DMS153 (cell line): ENCODE measurements at places on chromosomes 4 and X.

GRCh38 chr4:54719378-54719777 lies 61.6 kb downstream of the KIT start:
- DNase-seq, result no peak

DNA sequence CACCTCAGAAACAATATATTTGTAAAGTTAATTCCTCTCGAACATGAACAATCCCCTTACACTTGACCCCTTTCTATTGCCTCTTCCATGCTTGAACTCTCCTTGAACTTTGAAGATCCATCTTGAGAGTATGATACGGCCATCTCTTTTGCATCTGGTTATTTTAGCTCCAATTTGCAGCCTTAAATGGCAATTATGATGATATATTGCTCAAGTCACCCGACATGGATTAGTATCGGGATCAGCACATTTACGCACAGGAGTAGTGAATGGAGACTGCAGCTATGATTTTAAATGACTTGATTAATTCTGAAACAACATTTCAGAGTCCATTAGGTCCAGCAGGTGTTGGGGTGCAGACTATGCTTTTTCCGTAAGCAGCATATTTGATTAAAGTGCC lies 143.8 kb upstream of the PAQR3 start:
- no peak for DNase-seq

DNA sequence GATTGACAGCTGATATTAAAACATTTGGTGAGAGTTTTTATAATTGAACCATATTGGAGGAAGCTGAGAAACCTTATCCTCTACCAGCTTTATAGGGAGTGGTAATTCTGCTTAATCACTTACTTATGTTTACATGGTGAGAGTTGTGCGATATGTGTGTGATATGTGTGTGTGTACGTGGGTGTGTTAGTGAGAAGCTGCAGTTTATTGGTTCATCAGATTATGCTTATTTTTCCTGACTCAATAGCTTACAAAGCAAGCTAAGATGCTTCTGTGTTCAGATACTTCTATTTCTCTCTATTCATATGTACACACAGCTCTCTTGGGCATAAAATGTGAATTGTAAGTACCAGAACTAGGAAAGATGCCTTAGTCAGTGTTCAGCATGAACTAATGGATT lies 343.7 kb downstream of the GRIA2 start:
- DNase-seq, result no peak

DNA sequence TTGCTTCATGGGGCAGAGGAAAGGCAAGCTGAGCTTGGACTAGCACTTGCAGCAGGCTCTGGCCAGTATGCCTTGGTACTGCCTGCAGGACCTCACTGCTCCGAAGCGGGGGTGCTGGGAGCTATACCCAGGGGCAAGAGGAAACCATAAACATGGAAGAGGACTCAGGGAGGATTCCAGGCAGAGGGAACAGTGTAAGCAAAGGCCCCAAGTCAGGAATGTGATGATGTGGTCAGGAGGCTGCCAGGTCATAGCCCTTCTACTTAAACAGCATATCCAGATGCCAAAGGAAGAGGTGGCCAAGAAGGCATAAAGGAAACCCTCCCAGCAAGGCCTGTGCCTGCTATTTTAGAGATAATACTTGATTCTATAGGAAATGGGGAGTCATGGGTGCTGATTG lies 31.1 kb downstream of the RAB40AL start:
- DNase-seq, result no peak

- no peak for DNase-seq
Measured at GRCh38 chr4:139725236-139725635, 59.6 kb downstream of the MGST2 start.

GRCh38 chr4:141669501-141669900 lies 33.1 kb downstream of the IL15 start:
- DNase-seq, result no peak

- DNase-seq, result peak; percentile 48
Measured at GRCh38 chrX:120140293-120140981, 18.0 kb upstream of the RHOXF2 start.

GRCh38 chrX:153703036-153703370 lies 15.3 kb downstream of the SLC6A8 start:
- no peak for DNase-seq

DNA sequence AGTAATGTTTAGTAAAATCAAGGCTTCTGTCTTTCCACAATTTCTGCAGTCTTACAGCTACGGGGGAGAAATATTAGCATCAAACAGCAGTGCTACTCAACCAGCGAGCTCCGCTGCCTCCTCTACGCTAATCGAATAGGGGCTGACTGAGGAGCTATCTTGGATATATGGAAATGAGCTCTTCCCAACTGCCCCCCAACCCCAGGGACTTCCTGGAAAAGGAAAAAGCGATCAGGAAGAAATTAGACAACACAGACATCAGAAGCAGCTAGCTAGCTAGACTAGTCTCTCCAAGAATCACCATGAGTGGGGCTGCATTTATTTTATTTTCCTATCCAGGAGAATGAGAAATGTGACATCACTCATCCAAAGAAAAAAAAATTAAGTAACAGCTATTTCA lies 7.6 kb downstream of the NKX6-1 start:
- DNase-seq, result no peak

GRCh38 chr4:13980317-13981310 lies 353.1 kb upstream of the BOD1L1 start:
- no peak for DNase-seq

- DNase-seq, result no peak
Measured at GRCh38 chrX:120561634-120562568, 1.1 kb upstream of the CUL4B start.

- no peak for DNase-seq
Measured at GRCh38 chrX:74514384-74514783, 93.1 kb downstream of the SLC16A2 start.

GRCh38 chr4:75886104-75886503 lies 16.1 kb downstream of the PPEF2 start:
- DNase-seq, result no peak

- no peak for DNase-seq
Measured at GRCh38 chrX:384861-385260, 1.8 kb downstream of the PPP2R3B start.
